Stimulated activated CD4-positive, alpha-beta T cell treated with anti-CD3 and anti-CD28 coated beads, Interleukin-1b, Interleukin-23, amount 100 ng/mL, for 1 hour (primary cell): ENCODE measurements at places on chromosomes 4 and X.
A peak's percentile ranks its signal among the peaks of the same experiment; 100 is the strongest.

DNA sequence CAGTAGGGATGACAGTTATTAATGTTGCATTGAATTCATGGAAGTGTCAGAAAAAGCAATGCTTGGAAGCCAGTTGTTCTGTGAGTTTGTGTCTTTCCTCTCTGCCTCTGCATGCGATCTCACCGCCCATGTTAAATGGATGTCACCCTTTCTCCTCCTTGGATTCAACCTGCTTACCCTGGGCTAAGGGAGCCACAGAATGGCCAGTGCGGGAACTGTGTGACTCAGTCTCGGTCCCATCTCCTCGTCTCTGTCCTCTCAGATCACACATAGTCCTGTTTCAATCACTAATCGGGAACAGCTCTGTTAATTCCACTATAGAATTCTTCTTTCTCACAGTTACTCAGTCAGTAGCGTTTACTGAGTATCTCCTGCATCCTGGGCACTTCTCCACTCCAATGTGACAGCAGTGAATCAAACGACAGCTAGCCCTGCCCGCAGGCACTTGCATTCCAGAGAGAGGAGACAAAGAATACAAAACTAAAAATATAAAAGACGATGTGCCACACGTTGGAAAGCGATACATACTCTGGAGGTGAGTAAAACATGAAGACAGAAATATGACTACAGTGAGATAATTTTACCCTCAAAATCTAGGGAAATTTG, 53.6 kb upstream of the TLR3 start:
- DNase-seq = no peak

- DNase-seq = no peak
Measured at GRCh38 chrX:44060221-44060620, 87.0 kb upstream of the NDP start.

DNA sequence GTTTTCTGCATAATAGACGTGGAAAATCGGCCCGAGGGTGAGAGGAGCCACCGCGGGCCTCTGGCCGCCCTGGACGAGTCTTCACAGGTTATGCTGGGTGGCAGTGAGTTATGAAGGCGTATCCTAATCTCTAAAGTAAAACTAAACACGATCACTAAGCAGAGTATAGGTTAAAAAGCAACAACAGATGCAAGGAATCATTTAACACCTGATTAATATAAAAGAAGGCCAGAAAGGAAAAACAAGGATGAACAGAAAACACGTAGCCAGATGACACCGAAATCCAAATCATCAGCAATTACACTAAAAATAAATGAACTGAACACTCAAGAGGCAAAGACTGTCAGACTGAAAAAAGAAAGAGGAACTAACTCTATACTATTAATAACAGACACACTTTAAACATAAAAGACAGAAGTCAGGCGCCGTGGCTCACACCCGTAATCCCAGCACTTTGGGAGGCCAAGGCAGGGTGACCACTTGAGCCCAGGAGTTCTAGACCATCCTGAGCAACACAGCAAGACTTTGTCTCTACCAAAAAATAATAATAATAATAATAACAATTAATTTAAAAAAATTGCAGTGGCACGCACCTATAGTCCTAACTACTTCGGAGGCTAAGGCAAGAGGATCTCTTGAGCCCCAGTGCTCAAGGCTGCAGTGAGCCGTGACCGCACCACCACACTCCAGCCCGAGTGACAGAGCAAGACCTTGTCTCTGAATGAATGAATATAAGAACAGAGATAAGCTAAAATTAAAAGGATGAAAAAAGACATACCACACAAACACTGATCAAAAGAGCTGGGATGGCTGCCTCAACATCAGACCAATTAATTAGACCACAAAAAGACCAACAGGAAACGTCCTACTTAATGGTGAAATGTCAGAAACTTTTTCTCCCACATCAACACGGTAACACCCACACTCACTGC, 30.0 kb downstream of the CTBP1 start:
- no peak for DNase-seq

GRCh38 chr4:48565362-48566033, 75.4 kb downstream of the ZAR1 start:
- no peak for DNase-seq

DNA sequence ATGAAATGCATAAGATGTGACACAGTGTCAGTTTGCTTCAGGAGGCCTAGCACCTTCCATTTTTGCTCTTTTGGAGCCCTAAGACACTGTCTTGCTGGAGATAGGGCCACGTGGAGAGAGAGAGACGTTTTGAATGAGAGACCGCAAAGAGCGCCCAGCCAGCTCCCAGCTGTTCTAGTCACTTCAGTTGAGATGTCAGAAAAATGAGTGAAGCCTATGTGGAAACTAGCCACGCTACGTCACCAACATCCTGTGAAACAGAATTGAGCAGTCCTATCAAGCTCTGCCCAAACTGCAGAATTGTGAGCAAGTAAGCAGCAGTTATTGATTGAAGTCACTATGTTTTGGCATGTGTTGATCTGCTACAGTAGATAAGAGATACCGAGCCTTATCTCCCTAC, 13.1 kb downstream of the GPR82 start:
- DNase-seq = no peak

GRCh38 chr4:122863639-122864038, 37.0 kb downstream of the FGF2 start:
- DNase-seq = no peak

DNA sequence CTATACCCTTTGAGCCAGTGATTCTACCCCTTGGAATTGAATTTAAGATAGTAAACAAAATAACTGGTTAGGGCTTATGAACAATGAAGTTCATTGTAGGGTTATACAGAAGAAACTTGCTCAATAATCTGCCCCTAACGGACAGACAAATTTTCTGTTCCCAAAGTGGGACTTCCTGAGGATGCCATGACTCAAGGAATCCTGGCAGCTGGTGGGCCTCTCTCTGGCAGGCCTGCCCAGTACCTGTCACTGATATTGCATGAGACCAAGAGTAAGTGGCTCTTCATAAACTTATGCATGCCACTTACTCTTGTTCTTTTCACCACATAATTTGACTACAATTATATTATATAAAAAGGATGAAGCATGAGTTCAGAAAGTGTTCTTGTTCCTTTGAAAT, 41.5 kb downstream of the GPRIN3 start:
- no peak for DNase-seq

- DNase-seq = no peak
Measured at GRCh38 chr4:152964335-152964734, 28.2 kb downstream of the FHDC1 start.

GRCh38 chr4:80306260-80306659, 29.3 kb upstream of the CFAP299 start:
- DNase-seq = no peak

DNA sequence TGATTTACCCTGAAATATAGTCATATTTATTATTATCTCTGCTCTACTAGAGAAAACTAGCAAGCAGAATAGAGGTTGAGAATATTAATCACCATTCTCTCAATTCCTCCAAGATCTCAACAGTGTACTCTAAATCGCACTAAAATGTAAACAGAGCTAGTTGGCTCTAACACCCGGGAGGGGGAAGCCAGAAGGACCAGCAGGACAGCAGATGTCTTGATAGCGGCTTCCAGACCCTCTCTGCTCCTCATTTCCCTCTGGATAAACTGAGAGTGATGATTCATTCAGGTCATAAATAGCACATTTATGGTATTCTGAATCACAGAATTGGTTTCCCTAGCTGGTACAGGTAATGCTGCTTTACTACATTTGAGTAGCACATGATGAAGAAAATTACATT, 82.5 kb downstream of the TBC1D9 start:
- no peak for DNase-seq

GRCh38 chr4:128461291-128462102, 173.9 kb upstream of the PGRMC2 start:
- DNase-seq = no peak

- no peak for DNase-seq
Measured at GRCh38 chr4:32032136-32032672, 1312.0 kb downstream of the PCDH7 start.

GRCh38 chr4:8580321-8581093, at the start of gene GPR78:
TSS of gene GPR78 (plus strand) at chr4:8580392. CDS start at chr4:8580983, 591 bp downstream.
- DNase-seq = peak; percentile 7

- DNase-seq = no peak
Measured at GRCh38 chr4:27001398-27002164, 140.9 kb downstream of the STIM2 start.

GRCh38 chr4:122930862-122931261, 8.5 kb upstream of the NUDT6 start:
- no peak for DNase-seq

- DNase-seq = no peak
Measured at GRCh38 chrX:70808942-70809940, 99.3 kb downstream of the TEX11 start.

DNA sequence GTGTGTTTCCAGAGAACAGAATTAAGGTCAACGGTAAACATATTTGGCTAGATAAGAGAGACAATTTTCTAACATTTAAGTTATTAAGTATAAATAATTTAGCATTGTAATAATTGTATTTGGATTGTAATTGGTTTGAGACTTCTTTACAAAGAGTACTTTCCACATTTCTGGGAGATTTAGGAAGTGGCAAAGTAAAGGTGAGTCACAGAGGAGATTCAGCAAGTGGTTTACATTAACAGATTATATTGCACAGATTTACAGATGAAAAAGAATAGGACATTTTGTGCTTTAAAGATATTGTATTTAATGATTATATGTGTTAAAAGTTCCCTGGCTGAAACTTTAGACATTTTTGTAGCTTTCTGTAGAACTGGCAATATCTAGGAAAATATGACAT, 584.4 kb upstream of the AADAT start:
- DNase-seq = no peak

DNA sequence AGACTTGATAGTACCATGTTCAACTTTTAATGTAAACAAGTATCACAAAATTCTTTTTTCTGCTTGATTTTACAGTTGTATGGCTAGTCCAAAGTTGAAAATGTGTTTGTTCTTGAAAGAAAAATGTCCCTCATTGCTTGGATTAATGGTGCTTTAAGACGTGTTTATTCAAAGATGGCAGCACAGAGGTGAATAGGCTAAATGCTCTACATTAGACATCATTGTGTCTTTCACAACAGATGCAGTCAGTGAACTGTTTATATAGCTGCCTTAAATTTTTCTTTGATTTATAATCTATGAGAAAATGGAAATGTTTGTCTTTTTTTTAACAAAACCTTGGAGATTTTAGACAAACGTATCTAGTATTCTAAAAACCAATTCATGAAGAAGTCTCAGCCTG, 137.3 kb downstream of the BMPR1B start:
- DNase-seq = no peak

DNA sequence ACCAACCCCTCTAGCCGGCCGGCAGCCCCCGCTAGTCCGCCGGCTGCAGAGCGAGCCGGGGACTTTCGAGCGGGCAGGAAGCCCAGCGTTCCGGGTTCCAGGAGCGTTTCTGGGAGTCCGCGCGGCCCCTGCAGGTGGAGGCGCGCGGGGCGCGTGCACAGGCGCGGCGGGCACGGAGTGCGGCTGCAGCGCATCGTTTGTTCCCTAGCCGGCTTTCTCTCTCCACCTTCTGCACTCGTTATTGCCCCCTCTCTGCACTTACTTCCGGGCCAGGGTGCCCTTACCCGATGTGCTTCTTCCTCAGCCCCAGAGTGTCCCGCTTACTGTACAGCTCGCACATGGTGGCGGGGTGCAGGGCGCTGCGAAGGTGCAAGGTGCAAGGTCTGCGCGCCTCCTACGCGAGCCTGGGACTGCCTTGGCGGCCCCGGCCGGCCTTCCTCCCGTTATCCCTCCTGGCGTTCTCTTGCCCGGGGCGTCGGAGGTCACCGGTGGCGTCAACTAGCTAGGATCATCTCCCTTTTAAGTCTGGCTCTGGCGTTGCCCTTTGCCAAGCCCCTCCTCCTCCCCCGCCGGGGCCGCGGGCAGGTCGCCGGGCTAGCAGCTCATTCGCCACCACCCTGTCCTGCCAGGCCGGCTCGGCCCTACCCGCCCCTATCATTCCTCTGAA, at the start of gene ETNPPL:
TSS of gene ETNPPL (minus strand) at position 495 of the 667 bp plus-strand sequence. CDS start at position 340, 155 bp downstream.
- DNase-seq = no peak

DNA sequence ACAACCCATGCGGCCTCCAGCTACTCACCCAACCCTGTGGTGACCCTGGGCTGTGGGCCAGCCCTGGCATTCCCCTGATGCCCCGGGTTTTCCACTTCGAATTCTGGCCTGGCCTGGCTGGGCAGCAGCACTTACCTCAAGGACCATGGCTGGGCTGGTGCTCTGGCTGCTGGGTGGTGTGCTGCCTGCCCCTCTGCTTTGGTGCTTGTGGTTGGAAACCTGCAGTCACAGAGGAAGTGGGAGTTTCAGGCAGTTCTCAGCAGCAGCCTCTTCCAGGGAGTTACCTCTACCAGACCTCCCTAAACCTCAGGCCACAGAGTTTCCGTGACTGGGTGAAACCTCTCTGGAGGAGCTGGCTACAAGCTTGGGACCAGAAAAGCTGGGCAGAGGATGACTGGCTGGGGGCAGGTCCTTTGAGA, at the start of gene CXCR3:
TSS of gene CXCR3 (minus strand) at position 209 of the 419 bp plus-strand sequence. CDS start at position 147, 62 bp downstream.
- peak; percentile 21 for DNase-seq

GRCh38 chrX:9668537-9668936, 97.1 kb downstream of the GPR143 start:
- DNase-seq = no peak

- DNase-seq = no peak
Measured at GRCh38 chrX:40077906-40078305, 19.9 kb downstream of the BCOR start.

GRCh38 chrX:142977128-142977914, 48.4 kb upstream of the SPANXN4 start:
- DNase-seq = no peak
